Activated T-cell treated with anti-CD3 and anti-CD28 coated beads, Interleukin-2, amount 50 U/mL, for 72 hours (primary cell): ENCODE measurements at places on chromosomes 1 and 21.

DNA sequence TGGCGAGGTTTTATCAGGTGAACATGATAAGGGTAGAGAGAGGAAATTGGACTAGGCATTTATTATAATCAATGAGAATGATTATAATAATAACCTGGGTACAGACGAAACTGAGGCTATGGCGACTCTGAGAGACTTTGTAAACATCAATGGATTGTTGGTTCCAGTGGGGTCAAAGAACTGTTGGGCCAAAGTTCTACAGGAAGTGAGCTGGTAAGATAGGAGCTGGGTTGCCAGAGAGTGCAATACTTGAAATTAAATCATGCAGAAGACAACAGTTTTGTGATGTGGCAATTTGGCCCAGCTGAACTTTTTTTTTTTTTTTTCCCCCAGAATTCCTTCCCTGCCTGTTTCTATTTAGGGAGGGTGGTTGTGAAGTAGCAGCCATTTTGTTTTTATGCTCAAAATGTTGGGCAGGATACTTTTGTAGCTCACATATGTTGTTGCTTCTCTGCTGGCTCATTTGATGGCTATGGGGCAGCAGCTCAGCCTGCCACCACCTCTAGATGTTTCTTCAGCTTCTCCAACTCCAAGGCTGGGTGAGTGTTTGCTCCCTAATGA lies 286.5 kb upstream of the B3GALT2 start:
- no peak for DNase-seq

- DNase-seq, result no peak
Observed at GRCh38 chr1:189783456-189783855, 694.2 kb downstream of the BRINP3 start.

- DNase-seq, result no peak
Observed at GRCh38 chr1:243956450-243956849, 94.6 kb upstream of the ZBTB18 start.

DNA sequence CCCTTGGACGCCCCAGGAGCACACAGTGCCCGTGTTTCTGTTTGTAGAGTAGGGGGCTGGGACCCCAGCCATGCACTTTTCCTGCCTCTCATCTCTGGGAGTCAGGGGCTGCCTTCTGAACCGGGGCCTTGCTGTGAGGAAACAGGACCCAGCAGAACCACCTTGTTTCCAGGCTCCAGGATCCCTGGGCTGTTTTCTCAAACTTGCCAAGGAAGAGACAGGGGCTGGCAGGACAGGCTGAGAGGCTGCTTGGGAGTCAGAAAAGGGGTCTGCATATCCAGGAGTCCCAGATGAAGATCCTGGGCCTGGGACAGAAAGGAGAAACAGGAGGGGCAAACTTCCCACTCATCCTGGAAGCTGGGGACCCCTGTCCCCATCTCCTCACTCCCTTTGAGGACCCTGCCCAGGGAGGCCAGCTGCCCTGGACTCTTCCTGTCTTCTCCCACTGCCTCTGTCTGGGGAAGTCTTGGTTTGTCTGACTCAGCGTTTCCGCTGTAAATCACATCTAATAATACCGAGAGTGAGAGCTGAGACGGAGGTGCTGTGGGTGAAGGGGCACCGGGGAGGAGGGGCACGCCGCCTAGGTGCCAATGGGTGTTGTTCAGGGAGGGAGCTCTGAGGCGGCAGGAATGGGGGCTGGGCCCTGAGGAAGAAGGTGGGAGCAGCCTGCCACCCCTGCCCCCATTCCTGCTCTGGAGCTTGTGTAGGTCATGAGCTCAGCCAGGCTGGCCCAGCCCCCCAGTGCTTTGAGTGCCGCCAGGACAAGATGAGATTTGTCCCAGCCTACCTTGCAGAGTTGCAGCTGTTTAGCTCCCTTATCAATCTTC lies 16.7 kb downstream of the POU3F1 start:
- DNase-seq, result peak; percentile 87

- DNase-seq, result no peak
Observed at GRCh38 chr1:95311014-95311413, 77.0 kb downstream of the RWDD3 start.

DNA sequence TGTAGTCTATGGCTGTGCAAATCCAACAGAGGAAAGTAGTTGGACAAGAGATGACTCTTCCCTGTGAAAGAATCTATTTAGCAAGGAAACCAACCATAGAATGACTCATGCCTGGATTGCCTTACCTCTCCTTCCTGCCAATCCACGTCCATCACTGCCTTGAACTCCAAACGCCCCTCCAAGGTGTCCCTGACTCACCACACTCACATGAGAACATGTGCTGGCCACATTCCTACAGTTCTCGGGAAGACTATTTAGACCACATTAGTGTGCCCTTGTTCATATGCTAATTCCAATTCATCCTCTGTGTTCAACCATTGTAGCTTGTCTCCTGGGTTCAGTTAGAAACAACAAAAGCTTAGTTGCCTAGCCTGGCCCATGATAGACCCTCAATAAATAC lies 157.3 kb downstream of the SLC30A10 start:
- DNase-seq, result no peak

- no peak for DNase-seq
Observed at GRCh38 chr1:183164340-183164739, 21.7 kb upstream of the LAMC2 start.

GRCh38 chr1:44152692-44153091 lies 11.3 kb upstream of the KLF18 start:
- DNase-seq, result no peak

GRCh38 chr21:30340714-30341573 lies 3.5 kb upstream of the KRTAP27-1 start:
- peak; percentile 20 for DNase-seq

- peak; percentile 31 for DNase-seq
Observed at GRCh38 chr1:115828101-115829022, 12.6 kb downstream of the NHLH2 start.

GRCh38 chr1:237891979-237892378 lies 1.3 kb upstream of the ZP4 start:
- DNase-seq, result no peak

- no peak for DNase-seq
Observed at GRCh38 chr21:45576838-45577737, 34.8 kb upstream of the SLC19A1 start.

DNA sequence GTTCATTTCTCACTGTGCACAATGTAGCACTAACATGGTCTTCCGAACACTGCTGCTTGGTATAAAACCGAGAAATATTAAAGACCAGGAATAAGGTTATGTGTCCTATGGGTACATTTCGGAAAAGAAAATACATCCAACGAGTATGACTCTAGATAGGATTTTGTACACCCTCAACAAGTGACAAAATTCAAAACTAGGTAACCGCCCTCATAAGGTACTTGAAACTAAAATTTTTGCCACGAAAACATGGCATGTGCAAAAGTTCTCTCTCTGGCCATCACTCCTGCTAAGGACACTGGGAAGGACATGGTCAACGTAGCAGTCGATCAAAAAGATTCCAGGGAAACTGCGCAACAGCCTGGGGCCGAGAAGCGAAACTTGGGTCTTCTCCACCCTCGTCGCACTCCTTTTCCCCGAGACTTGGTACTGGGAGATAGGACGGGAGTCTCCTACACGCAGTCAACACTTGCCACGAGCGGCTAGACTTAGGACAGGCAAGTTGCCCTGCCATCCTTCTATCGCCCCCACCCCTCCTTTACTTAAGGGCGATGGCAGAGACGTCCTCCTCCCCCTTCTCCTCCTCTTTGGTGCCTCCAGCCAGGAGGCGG lies 338 bp upstream of the TOR1AIP1 start:
- no peak for DNase-seq

DNA sequence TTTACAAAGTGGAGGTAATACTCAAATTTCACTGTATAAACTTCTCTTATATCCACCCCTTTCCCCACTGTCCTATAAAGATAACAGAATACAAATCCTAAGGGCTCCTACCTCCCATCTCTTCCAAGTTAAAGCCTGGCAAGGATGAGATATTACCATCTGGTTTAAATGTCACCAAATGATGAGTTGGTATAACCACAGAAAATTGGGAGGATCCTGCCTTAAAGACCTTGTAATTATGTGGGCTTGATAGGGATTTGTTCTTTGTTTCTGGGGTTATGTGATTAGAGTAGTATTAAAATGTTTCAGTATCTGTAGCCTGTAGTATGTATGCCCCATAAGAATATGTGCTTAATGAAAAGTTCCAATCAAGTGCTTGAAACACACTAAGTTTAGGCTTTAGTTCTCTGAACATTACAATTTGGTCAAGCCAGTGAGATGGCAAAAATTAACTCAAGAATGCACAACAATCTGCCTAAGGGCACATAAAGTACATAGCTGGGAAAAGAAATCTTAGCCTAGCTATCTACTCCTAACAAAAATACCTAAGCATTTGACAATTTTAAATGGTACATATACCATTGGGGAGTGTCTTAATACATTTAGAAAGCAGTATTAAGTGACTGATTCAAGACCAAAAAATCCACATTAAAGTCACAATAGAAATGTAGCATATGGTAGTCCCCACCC lies 14.0 kb downstream of the KDM5B start:
- DNase-seq, result no peak

- no peak for DNase-seq
Observed at GRCh38 chr1:46806196-46807020, 7.6 kb downstream of the CYP4B1 start.

DNA sequence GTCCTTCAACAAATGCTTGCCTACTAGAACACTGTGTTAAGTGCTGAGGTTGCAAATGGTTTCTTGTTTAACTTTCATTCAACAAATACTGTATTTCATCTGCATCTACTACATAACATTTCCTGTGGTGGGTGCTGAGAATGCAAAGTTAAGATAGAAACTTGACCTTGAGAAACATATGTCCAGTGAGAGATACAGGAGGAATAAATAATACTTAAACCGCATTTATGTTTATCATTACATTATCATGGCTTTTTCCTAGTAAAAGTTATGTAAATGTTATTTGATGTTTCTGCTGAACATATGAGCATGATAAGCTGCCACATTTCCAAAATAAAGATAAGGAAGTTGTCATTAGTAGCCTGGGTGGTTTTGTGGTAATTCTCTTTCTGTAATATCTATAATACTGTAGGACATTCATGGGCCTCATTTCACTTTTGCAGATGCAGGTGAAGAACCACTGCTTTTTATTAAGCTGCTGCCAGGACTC lies 590.4 kb downstream of the PLPP3 start:
- no peak for DNase-seq

DNA sequence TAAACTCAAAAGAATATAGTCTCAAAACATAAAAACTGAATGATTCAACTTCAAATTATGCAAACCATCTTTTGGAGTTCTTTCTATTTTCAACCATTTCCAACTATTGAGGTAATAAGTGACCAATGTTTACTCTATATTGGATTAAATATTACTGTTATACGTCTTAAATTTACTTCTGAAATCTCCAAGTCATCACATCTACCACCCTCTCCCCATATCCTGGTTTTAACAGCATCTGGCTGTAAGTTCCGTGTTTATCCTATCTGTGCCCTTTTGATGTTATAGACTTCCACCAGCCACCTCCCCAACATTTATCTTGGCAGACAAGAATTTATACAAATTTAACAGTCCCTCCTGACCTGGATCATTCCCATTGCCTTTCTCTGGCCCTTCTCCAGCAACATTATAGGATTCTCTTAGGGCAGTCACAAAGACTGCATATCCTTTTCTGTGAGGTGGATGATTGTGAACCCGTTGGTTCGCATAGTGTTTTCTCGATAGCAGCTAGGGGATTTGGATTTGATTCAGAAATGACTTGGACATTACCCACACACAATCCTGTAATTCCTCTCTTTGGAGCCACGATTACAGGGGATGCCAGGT lies 313.4 kb upstream of the FMN2 start:
- no peak for DNase-seq

- DNase-seq, result peak; percentile 62
Observed at GRCh38 chr1:200153277-200154055, 126.0 kb downstream of the NR5A2 start.

DNA sequence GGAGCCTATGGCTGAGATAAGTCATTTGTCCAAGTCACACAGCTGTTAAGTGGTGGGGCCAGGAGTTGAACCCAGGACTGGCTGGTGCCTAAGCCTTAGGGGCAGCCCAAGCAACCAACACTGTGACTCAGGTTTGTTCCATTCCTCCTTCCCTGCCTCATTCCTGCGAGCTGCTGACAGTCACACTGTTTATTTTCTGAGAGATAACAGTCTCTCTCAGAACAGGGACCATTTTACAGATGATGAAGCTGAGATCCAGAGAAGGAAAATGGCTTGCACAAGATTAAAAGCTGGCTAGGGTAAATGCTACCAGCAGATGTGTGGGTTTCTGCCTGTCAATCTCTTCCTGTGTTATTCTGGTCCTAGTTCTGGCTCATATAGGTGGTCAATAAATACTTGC lies 24.3 kb upstream of the TCEA3 start:
- no peak for DNase-seq

GRCh38 chr1:206719169-206719839 lies 34.6 kb downstream of the MAPKAPK2 start:
- no peak for DNase-seq

DNA sequence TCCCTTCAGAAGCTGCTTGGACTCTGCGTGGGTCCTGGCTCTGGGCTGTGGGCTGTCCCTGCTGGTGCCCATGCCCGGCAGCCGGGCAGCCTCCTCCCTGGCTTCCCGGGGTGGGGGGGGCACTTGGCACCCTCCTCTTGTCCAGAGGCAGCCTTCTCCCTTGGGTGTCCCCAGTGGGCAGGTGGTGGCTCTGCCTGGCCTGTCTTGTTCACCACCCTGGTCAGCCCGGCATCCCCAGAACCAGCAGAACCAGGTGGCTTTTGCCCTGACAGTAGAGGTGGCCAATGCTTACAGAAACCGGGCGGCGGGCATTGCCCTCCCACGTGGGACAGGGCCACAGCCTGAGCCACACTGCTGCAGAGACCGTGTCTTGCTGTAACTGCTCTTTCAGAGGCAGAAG lies 38.0 kb downstream of the CFAP74 start:
- DNase-seq, result no peak

DNA sequence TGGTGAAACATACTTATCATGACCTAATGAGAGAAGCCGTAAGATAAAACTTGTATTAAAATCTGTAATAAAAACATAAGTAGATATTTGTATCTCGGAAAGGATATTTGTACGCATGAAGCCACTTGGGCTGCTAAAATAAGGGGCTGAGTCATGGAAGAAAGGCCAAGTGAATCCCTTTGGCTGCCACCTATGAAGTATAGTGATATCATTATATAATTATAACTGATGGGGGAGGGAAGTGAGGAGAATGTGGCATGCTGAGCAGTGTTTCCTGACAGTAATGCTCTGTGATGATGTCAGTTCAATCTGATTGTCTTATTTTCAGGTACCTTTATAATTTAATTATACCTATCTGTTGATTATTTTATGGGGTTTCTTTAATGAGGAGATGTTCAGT lies 13.6 kb downstream of the RWDD3 start:
- no peak for DNase-seq

GRCh38 chr1:157019457-157019856 lies 26.1 kb downstream of the ARHGEF11 start:
- no peak for DNase-seq
